ENCODE measurements at places on chromosomes 2 and 18.

DNA sequence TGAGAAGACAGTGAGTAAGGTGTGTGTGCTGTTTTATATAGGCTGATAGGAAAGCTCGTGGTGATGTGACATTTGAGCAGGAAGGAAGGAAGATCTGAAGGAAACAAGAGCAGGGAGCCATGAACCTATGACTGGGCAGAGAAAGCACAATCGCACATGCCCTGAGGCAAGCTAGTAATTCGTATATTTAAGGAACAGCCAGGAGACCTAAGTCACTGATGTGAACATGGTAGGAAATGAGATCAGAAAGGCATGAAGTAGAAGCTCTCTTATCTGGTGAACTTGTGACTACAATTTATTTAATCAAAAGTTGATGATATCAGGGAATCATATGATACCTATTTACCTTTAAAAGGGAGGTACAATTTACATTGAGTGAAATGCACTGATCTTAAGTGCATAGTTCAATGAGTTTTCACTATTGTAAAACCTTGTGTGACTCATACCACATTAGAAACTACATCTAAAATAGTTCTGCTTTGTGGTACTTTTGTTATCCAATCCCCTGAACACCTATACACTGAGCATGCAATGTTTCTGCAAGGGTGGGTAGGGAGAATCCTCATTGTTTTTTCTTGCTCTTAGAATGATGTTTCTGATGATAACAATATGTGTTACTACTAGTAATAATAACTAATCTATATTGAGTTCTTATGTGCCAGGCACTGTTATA lies 67.5 kb downstream of the GALNT13 start:
- peak; percentile 36 for DNase-seq

- DNase-seq: no peak
These were observed 9.0 kb upstream of the CIB4 start for GRCh38 chr2:26649992-26650712.

DNA sequence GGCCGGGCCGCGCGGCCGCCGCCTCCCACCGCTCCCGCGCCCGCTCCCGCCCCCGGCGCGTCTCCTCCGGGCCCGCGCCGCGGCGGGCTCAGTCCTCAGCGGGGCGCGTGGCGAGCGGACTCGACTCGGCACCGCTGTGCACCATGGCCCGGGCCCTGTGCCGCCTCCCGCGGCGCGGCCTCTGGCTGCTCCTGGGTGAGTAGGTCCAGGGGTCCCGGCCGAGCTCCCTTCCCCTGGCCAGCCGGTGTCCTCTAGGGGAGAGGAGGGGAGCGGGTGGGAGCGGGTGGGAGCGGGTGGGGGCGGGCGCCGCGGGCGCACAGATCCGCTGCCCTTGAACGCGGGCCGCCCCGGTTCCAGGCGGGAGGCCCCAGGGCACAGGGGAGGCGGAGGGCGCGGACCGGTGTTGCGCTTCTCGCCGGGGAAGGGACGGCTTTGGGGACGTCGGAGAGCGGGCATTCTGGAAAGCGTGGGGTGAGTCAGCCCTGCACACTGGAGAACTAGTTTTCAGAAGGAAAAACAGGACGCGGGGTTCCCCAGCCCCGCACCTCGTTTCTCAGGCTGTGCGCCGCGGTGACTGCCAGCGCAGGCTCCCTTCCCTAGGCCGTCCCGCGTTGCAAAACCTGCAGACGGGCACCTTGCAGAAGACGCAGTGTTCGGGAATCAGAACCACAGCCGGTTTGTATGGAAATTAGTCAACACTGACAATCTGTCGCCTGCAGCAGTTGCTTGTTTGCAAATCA lies at the start of gene RAMP1:
Gene RAMP1, plus strand, starts transcription at position 91 of the 740 bp plus-strand sequence. Its CDS starts 53 bp downstream, at position 144.
- peak; percentile 77 for DNase-seq

DNA sequence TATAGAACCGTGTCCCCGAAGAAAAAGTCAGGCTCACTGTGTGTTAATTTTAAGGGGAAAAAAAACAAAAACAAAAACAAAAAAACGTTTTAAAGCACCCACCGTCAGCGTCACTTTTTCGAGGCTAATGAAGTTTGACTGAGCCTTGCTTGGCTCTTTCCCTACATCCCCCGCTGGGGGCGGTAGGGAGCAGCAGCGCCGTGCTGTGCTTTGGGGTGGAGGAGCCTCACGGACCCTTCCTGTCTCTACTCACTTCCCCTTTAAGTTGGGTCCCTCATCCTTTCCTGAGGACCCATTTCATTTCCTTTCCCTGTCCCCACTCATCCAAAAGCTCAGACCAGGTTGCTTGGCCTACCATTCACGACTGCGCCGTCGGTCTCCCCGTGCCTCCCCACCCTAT lies 82.8 kb upstream of the RPL31 start:
- no peak for DNase-seq

DNA sequence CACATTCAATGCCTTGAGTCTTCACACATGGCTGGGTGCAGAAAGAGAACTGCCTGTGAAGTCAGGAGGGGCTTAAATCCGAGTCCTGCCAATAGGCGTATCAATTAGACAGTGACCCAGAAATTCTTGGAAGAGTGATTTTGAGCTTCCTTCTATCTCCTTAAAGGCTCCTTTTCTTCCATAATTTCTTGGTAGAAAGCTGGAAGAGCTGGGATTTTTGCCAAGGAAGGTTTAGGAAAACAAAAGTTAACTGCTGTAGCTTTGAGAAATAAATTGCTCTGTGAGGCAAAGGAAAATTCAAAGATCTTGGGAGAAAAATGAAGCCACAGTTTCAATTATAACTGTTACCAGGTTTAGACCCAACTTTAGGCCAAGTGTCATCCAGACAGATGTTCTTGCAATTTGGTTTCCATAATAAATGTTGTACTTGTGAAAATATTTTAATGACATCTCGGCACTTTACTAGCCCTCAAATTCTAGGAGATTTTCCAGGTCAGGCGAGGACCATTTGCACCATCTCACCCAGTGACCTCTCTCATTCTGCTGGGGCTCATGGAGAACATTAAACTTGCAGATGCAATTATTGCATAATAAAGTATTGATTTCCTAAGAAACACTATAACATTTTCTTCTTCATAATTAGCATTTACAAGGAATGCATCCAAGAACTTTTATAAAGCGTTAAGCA lies 329.7 kb upstream of the MEIS1 start:
- peak; percentile 17 for DNase-seq

DNA sequence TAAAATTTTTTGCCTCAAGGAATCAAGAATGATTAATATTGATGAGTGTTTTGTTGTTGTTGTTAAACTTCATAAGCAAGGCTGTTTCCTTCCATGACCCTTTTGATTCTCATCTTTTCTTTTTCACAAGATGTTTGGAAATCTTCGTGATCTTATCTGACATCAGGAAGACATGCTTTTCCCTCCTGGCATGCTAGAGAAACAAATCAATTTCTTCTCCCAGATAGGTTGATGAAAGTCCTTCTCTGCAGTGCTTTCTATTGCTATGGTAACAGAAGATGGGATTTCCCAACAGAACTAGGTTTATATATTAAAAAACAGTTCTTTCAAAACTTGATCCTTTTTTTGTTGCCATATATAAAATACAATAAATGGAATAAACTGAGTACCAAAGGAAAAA lies 85.2 kb downstream of the EML6 start:
- peak; percentile 2 for DNase-seq

- no peak for DNase-seq
These were observed 1263.4 kb downstream of the DSC3 start for GRCh38 chr18:29779096-29779495.

DNA sequence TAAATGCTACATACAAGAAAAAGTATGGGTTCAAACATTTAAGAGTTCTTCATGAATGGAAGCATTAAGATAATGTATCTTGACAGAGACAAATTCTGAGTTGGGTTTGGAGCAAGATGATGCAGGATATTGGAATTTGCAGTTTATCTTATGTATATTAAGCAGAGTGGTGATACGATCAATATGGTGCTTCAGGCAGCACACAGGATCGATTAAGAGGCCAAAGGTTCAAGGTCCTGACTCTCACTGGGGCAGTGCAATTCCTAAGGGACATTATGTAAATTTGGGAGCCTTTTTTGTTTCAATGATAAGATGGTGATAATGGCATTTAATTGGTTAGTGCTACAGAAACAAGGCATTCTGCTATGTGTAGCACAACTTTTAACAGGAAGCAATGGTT lies 381.9 kb downstream of the KCNJ3 start:
- DNase-seq: no peak

GRCh38 chr2:182554950-182555349 lies 128.1 kb upstream of the PDE1A start:
- no peak for DNase-seq

GRCh38 chr18:49648811-49649210 lies 87.0 kb downstream of the LIPG start:
- DNase-seq: no peak

DNA sequence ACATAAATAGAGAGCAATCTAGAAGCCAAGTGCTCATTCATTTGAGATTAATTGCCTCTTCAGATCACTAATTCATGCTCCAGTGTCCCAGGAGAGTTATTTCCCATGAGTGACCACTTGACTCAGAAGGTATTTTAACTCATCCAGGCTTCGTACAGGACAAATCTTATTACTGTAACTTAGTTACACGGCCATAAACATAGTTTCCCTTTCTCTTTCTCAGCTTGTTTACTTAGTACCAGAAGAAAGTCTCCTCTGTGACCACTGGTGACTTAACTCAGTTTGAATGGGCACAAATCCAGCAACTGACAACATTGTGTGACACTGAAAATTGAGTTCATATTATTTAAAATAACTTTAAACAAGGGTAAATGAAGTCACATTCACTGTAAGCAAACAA lies 25.3 kb downstream of the MMADHC start:
- DNase-seq: no peak

DNA sequence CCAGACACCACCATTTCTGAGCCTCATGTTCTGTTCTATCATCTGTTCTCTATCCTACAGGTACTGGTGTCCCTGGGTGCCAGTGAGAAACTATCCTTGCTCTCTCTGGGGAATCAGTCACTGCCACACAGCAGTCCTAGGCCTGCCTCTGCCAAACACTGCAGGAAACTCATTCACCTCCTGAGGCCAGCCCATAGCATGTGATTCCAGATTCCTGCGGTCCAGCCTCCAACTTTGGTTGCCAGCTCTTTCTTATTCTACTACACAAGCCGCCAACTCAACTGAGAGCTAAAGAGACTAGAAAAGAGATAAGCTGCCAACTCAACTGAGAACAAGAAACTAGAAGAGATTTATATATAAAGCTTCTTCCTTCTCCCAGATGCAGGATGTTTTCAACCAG lies 8.8 kb upstream of the TTLL4 start:
- no peak for DNase-seq

DNA sequence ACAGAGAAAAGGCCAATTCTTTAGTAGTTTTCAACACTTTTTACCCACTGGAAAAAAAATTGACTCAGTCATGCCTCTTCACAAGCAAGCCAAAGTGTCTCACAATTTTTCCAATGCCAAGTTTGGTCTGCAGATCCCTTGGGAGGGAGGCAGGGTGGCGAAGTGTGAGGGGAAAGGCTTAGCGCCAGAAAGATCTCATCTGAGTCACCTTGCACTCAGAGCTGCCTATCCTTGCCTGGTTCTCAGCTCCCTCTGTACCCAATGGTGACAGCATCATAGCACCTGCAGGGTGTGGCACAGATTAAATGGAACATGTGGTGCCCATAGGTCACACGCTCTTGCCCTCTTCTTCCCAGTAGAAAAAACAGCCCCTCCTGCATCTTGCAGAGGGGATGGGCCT lies 55.2 kb upstream of the GYPC start:
- DNase-seq: no peak

Measured in kidney (tissue), 22 donors.